ENCODE measurements at places on chromosomes 12 and 14.

- no peak for DNase-seq
These were observed 41.7 kb downstream of the ACADS start for GRCh38 chr12:120767071-120768024.

GRCh38 chr14:64919618-64920017 is 5.4 kb downstream of the CHURC1 start:
- no peak for DNase-seq

- no peak for DNase-seq
These were observed 1.6 kb upstream of the TAPBPL start for GRCh38 chr12:6450091-6450868.

- no peak for DNase-seq
These were observed 168.2 kb downstream of the ACSS3 start for GRCh38 chr12:81245907-81246570.

DNA sequence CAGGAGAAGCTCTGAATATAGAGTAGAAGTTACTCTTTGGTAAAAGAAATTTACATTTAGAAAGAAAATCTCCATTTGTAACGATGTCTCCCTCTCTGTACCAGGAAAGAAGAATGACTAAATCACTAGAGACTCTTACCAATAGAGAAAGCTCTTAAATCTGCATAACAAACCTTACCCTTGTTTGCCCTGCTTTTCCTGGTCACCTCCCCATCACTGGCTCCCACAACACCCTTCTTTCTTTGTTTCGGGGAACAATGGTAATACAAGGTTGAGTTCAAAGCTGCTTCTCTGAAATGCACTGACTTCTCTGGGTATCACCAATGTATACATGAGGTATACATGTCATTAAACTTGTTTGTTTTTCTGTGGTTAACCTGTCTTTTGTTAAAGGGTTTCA is 351.1 kb upstream of the FLRT2 start:
- DNase-seq, result no peak

- no peak for DNase-seq
These were observed 13.9 kb downstream of the PAX9 start for GRCh38 chr14:36675581-36675980.
